ENCODE measurements at places on chromosomes 12 and 14. TPM values are rescaled to one million over a fixed set of nuclear protein-coding genes. Genes with fewer than 3 reads are reported as not detected.

The SOCS2 gene
- polyA plus RNA-seq, result 44.3 TPM

The ADAM20 gene
- polyA plus RNA-seq, result 0.10 TPM

The TAS2R46 gene
- polyA plus RNA-seq, result not detected

The PTPN6 gene
- 22.4 TPM for polyA plus RNA-seq

The RD3L gene
- polyA plus RNA-seq, result not detected

The PAX9 gene
- polyA plus RNA-seq, result 0.47 TPM

The CEP290 gene
- 22.8 TPM for polyA plus RNA-seq

The STAC3 gene
- polyA plus RNA-seq, result 3.5 TPM

The TAS2R7 gene
- polyA plus RNA-seq, result not detected

The ZDHHC22 gene
- polyA plus RNA-seq, result 0.38 TPM

The BRF1 gene
- polyA plus RNA-seq, result 27.1 TPM

DNA sequence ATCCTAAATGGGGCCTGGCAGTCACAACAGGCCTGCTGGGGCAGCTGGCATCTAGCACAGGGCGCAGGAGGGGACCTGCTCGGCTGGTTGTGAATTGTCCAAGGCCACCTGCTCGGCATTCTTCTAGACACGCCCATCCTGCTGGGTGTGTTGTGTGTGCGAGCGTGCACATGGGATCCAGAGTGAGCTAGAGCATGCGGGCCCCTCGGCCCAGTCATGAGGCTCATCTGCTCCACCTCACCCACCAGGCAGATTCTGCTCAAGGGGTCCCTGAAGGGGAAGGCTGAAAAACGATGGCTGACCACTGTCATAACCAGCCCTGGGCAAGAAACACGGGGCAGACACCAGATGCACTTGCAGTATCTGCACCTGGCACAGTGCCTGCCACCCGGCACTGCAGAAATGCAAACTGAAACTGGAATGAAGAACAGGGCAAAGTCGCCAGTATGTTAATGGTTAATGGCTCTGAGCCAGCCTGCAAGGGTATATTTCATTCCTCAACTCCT lies 31.8 kb downstream of the MAX start:
- DNase-seq, result no peak

DNA sequence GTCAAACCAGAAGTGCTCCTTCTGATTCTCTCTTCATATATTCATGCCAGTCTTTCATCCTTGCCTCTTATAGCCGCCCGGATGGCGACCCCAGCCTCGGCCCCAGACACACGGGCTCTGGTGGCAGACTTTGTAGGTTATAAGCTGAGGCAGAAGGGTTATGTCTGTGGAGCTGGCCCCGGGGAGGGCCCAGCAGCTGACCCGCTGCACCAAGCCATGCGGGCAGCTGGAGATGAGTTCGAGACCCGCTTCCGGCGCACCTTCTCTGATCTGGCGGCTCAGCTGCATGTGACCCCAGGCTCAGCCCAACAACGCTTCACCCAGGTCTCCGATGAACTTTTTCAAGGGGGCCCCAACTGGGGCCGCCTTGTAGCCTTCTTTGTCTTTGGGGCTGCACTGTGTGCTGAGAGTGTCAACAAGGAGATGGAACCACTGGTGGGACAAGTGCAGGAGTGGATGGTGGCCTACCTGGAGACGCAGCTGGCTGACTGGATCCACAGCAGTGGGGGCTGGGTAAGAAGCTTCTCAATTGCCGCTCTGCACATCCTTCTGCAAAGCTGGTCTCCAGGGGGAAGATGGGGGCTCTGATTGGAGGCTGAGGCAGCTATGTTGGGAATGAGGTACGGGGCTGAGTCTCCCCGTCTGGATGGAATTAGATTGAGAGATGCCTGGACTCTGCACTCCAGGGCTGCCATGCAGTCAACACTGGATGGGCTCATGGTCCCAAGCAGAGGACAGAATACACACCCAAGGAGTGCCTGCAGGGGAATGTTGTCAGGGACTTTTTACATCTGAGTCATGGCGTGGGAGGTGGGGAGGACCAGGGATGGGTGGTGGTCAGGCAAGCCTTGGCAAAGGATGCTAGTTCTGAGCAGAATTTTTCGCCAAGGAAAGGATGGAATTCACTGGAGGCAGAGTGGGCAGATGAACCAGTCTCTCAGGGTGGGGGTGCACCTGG lies 1.3 kb downstream of the BCL2L2 start:
- DNase-seq, result no peak

- no peak for DNase-seq
These were observed 9.3 kb downstream of the KRAS start for GRCh38 chr12:25241167-25242020.

DNA sequence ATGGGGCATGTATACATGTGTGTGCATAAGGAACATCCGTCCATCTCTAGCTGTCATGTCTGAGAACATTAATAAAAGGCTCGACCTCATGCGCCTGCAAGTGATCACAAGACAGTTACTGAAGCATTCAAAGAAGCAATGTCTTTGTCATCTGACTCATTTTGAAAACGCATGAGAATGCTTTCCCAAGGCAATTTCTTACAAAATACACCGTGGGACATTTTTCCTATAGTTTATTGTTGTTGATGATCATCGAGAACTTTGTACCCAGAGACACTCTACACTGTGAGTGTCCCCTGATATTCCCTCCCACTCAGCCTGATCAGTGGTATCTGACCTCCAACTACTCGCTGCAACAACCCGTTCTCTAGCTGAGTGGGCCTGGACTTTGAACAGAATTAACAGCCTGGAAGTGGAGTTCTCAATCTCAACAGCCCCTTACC lies 68.1 kb downstream of the ETV6 start:
- DNase-seq, result no peak

- DNase-seq, result no peak
These were observed 718 bp downstream of the PACS2 start for GRCh38 chr14:105315211-105315721.

DNA sequence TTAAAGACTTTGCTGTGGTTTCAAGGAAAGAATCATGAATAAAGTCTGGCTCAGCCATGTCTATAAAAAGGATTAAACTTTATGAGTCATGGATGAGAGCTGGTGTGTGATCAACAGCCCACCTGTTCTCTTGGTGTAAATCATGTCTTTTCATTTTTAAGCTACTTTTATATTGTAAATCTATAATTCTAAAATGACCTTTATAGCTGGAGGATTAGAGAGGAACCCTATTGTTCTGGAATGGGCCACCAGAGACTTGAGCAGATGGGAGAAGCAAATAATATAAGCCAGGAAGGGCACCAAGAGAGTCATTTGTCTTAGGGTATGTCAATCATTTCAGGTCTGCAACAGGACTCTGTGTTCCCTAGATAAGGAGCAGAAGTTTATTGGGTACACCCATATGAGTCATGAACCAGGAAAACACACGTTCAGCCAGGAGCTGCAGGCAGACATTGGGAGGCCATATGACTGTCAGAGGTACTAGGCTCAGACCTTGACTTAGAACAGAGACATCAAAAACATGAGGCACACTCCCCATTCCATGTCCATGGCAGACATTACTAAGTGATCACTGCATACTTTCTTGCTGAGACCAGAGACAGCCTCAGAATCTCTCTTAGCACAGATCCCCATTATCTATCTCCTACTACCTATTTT lies 49.3 kb downstream of the NDUFA12 start:
- no peak for DNase-seq

DNA sequence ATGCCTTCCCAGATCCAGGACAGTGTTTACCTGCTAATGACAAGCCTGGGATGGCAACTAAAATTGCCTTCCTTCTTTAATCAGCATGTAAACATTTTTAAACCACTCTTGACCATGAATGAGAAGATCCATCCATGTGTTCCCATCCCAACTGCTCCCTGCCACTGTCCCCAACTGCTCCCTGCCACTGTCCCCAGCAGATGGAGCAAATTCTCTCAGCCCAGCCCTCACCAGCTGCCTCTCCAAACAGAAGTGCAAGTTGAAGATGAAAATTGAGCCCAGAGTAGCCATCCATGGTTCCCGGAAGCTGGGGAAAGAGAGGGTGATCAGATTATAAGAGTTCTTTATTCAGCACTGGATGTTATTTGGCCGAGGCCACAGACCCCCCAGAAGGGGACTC lies 133.1 kb downstream of the SLC15A4 start:
- no peak for DNase-seq

DNA sequence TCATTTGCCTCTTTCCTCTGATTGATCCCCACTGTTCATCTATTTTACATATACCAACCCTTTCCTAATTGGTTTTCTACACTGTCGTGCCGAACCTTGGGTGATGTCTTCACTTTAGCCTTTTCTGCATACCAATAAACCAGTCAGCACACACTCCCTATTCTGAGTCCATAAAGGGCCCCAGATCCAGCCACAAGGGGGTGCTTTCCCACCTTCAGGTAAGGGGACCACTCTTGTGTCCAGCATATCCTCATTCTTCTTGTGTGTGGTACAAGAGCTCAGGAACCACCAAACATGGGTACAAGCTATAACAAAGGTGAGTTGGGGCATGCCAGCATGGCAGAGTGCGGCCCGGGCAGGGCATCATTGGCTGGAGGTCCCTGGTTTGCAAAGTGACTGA lies 859.8 kb downstream of the FSCB start:
- DNase-seq, result no peak

DNA sequence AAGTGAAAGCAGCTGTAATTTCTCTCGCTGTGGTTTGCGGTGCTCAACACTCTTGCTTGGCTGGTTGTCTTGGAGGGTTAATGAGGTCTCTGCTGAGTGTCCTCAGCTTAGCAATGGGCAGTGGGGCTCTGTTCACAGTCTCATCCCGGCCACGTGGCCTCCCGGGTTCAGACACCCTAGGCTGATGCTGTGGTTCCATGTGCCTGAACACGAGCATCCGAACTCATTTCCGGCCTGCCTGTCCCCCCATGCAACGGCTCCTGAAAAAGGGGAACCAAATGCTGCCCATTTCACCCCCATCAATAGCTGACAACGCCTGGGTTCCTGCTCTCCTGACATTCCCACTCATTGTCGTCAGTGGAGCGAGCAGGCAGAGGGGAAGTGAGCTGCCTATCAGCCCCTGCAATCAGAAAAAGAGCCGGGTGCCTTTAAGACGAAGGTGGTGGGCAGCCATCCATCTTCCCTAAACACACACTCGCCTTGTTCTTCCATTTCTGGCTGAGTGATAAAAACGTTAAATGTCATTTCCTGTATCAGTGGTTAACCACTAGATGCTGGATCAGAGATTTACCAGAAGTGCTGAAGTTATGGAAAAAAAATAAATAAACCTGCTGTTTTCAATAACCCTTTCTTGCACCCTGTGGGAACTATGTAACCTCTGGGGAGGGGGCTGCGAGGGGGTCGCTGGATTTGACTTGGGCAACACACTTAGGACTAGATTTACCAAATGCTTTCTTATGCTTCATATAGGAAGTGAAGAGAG lies 60.3 kb upstream of the BCL2L14 start:
- DNase-seq, result no peak

DNA sequence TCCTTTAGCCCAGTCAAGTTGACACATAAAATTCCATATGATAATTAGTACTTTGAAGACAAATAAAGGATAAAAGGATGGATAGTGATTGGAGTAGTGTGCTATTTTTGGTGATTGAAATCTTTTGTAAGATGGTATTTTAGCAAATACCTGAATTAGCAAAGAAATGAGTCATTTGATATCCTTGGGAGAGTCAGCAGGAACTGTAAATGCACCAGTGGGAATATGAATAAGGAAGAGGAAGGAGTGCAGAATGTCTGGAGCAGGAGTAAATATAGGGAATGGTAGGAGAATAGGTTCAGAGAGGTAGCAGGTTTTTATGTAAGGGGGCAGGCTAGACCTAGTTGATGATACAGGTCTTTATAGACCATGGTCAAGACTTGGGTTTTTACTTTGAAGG lies 75.0 kb downstream of the TRMT5 start:
- DNase-seq, result no peak

DNA sequence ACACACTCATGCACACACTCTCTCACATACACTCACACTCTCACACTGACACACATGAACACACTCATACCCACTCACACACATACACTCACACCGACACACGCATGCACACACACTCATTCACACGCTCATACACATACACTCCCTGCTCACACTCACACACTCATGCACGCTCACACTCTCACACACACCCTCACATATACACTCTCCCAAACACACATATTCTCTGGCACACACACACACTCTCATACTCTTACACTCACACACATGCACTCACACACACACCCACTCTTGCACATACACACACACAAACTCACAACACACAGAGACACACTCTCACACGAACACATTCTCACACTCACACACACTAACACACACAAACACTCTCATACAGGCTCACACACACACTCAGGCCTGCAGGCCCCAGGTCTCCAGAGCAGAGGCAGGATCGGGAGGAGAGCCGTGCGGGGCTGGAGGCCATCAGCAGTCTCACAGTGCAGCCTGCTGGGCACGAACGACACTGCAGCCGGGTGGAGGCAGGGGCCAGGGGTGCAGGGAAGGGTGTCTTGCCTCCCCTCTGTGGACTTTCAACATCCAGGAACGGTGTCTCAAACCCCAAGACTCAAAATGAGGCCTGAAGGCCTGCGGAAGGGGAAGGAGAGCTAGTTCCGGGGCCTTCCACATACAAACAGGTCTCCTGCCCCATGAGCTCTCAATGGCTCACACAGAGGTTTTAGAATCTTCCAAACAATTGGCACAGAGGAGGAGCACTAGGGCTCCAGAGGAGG lies 148.7 kb downstream of the ANO2 start:
- DNase-seq, result no peak

DNA sequence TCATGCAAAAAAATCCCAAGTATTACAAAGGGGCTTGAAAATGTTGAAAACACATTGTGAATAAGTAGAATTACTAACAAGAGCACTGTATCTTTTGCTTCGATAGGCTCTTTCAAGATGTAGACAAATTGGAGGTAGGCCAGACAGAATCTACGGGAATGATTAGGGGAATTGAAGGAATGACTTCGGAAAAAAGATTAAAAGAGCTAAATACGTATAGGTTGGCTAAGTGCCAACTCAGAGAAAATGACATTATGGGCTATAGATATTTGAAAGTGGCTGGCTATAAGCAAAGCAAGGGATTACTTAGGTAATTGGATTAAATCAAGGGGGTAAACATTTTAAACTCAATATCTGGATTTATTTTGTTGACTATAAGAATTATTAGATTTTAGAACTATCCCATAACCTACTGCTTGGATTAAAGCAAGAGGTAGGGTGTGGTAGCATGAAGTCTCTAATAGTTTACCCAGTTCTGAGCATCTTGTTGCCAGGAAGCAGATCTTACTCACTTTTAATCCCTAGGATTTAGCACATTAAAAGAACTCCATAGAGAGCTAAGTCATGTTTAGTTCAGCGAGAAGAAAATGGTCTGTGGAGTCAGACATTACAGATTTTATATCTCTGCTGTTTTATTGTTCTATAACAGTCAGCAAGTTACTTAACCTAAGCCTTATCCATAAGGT lies 489.8 kb downstream of the DIO2 start:
- DNase-seq, result no peak

GRCh38 chr14:101630056-101630965 lies 69.0 kb downstream of the DIO3 start:
- DNase-seq, result no peak

- DNase-seq, result no peak
These were observed 126.5 kb downstream of the TMEM30B start for GRCh38 chr14:61154641-61155040.

GRCh38 chr12:32921397-32921796 lies 24.8 kb upstream of the PKP2 start:
- no peak for DNase-seq

Data from right renal pelvis (tissue), 4 donors.